ENCODE measurements at places on chromosomes 2 and 18.

DNA sequence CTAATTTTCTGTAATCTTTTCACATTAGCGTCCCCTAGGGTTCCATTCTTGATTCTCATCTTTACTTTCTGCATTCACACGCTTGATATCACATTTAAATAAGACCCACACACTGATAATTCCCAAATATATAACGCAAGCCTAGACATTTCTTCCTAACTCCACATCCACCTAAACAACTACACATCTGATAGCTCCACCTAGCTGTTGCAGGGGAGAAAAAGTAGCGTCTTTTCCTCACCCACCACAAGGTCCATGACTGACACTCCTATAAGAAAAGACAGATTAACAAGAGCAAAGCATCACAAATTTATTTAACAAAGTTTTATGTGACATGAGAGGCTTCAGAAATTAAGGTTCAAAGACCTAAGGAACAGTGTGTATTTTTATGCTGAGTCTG lies 862.2 kb upstream of the DDX18 start:
- DNase-seq: no peak

- DNase-seq: no peak
These were observed 11.8 kb upstream of the NEDD4L start for GRCh38 chr18:58032233-58032632.

GRCh38 chr2:208315081-208315788 lies 49.2 kb downstream of the PIKFYVE start:
- DNase-seq: peak; percentile 56

DNA sequence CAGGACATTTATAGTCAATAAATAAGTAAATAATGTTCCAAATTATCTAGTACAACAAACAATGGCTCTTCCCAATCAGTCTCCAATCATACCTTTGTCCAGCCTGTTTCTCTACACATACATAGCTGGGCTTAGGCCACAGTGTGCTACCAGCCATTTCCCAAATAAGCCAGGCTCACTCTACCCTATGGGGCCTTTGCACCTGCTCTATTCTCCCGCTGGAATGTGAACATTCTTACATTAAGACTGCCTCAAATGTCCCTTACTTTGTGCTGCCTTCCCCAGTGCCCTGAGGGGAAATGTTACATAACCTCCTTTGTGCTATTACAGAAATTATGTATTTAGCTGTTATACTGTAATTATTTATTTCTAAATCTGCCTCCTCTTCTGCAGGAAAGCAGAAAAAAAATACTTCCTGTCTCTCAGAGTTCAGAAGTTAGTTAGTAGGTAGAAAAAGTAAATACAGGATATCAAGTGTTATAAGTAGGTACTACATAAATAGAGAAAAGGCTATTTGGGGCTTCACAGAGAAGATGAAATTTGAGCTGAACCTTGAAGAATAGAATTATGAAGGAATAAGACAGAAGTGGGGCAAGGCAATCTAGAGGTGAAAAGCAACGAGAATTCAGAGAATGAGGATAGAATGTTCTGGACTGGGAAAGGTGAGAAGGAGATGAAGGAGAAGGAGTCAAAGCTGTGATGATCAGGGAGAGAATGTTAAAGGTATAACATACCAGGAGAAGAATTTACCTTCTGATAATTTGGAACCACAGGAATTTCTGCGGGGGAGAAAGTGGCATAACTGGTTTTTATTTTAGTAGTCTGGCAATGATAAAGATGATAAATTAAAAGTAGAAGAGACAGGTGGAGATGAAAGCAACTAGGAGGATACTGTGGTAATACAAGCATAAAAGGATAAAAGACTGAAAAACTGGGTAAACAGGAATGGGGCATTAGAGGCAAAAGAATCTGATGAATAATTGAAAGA lies 37.0 kb downstream of the ROCK1 start:
- DNase-seq: no peak

DNA sequence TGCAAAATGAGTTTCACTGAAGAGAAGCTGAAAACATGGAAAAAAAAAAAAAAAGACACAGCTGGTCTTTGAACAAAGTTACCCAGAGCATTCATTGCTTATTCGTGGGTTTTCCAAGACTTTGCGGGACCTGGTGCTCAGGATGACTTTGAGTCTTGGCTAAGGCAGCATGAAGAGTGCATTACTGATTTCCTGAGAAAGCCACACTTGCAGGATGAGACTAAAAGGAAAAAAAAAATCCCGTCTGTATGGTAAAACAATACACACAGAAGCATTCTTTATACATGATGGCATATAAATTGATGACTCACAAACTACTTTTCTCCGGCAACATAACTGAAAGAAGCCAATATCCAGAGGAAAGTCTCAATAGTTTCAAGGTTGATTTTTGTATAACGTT lies 195.4 kb downstream of the SPP2 start:
- peak; percentile 87 for DNase-seq

- peak; percentile 68 for DNase-seq
These were observed 90.9 kb downstream of the RNF144A start for GRCh38 chr2:7007846-7008741.

GRCh38 chr2:109176928-109177327 lies 47.9 kb downstream of the SH3RF3 start:
- no peak for DNase-seq

DNA sequence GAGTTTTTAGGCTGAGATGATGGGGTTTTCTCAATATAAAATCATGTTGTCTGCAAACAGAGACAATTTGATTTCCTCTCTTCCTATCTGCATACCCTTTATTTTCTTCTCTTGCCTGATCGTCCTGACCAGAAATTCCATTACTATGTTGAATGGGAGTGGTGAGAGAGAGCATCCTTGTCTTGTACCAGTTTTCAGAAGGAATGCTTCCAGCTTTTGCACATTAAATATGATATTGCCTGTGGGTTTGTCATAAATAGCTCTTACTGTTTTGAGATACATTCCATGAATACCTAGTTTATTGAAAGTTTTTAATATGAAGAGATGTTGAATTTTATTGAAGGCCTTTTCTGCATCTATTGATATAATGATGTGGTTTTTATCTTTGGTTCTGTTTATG lies 181.8 kb downstream of the GBX2 start:
- peak; percentile 16 for DNase-seq

- peak; percentile 64 for DNase-seq
These were observed 91.8 kb upstream of the KLF7 start for GRCh38 chr2:207257251-207258250.

- DNase-seq: peak; percentile 68
These were observed 288.2 kb upstream of the SPHKAP start for GRCh38 chr2:228469721-228470120.

DNA sequence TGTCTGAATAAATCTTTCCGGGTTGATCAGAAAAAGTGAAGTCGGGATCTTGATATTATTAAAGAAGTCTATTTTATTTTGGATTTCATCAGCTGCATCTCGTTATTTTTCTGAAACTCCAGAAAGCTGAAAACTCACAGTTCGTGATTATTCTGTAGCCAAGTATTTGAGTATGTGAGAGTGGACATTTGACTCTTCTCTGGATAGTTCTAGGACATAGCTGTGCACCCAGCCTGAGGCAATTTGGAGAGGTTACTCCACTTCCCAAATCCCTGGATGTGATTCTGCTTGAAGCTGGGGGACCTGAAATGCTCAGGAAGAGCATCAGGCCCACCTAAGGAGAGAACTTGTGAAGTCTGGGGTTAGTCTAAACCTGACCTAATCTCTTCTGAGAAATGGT lies 117.6 kb upstream of the PID1 start:
- peak; percentile 7 for DNase-seq

DNA sequence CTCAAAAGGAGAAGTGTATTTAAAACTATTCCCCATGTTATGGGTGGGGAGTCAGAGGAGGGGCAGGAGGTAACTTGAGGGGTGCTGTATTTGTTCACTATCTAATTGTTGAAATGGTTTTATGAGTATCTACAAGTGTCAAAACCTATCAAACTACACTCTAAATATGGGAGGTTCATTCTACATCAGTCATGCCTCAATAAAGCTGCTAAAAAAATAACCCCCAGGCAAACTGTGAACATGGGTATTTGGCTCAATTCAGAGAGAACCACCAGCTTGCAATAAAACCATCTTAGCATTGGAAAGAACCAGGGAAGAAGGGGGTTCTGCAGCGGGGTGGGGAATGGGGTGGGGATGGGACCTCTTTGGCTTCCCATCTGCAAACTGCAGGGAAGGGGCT lies 176.0 kb upstream of the SMAD2 start:
- DNase-seq: no peak
